Globus pallidus (tissue), 1 donor: ENCODE measurements at places on chromosomes 3 and 15.

DNA sequence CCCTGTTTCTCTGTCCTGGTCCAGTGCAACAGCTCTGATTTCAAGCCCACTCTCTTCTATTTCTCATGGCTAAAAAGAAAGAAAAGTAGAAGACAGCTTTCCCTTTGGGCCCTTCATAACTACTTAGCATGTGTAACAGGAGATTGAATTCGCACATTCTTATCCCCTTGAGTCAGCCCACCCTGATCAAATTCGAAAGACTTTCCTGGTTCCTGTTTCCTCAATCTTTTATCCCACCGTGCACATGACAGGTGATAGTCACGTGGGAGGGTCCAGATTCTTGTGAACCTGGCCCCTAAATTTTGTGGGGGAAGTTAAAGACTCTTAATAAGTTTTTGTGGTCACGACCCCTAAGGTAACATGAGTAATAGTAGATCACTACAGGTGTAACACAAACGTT, 4.7 kb upstream of the CCDC54 start:
- no peak for DNase-seq

DNA sequence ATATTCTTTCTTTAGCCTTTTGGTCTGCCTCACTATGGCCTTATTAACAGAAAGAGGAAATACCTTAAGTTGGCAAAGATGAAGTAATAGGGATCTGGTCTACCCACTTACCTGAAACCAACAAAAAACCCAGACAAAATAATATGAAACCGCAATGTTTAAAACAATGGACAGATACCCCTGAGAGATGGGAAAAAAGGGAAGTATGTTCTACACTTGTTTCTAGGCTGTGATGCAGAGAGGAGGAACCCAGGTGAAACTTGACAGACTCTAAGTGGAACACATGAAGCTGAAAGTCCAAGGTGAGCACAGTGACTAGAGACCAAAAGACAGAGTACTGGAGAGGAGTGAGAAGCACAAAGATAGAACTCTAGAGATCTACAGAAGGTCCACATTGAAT, 78.4 kb downstream of the NR2E3 start:
- DNase-seq = no peak

- DNase-seq = no peak
Observed at GRCh38 chr3:59935025-59935424, 885.2 kb upstream of the CFAP20DC start.

- DNase-seq = no peak
Observed at GRCh38 chr3:78139166-78139565, 1099.3 kb downstream of the ROBO2 start.

- DNase-seq = no peak
Observed at GRCh38 chr3:31465999-31466398, 66.7 kb upstream of the STT3B start.

DNA sequence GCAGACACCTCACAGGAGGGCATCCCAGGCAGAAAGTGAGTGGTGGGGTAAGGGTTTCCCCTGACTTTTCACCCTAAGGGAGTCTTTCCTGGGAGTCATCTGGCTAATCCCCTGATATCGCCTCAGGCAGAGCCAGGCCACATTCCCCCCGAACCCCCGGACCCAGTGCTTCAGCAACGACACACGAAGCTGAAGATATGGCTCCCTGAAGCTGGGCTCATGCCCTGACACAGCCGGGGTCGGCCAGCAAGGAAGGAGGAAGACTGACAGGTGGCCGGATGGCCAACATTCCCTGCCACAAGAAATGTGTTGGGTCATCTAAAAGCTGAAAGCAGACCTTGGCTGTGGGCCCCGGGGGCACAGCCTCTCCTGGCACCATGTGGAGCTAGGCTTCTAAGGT, 14.4 kb downstream of the CHST13 start:
- DNase-seq = no peak
